ENCODE measurements at places on chromosomes 11 and 22.
A peak's percentile ranks its signal among the peaks of the same experiment; 100 is the strongest.

- no peak for DNase-seq
Measured at GRCh38 chr11:14768526-14769188, 123.4 kb downstream of the CYP2R1 start.

GRCh38 chr11:44813401-44813800 is 86.6 kb downstream of the TSPAN18 start:
- DNase-seq: no peak

GRCh38 chr22:24706054-24706453 is 68.5 kb downstream of the PIWIL3 start:
- DNase-seq: no peak

- peak; percentile 82 for DNase-seq
Measured at GRCh38 chr11:76721755-76722677, 51.5 kb upstream of the LRRC32 start.

DNA sequence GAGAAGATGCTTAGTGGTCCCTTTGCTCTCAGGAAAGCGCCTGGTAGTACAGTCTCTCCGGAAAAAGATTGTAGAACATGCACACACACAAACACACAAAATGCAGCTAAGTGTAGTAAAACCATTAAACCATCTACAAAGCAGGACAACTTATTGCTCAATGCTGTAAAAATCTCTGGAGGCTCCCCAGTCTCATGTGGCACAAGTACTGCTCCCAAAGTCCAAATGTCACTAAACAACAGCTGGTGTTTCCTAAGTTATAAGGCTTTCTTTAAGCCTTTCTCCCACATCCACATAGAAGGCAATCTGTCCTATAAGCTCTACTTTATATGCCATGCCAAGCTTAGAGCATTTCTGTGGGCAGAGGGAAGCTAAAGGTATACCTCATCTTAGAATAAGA is 32.9 kb downstream of the CDON start:
- no peak for DNase-seq

GRCh38 chr11:61621917-61622585 is 41.2 kb upstream of the SYT7 start:
- DNase-seq: no peak

DNA sequence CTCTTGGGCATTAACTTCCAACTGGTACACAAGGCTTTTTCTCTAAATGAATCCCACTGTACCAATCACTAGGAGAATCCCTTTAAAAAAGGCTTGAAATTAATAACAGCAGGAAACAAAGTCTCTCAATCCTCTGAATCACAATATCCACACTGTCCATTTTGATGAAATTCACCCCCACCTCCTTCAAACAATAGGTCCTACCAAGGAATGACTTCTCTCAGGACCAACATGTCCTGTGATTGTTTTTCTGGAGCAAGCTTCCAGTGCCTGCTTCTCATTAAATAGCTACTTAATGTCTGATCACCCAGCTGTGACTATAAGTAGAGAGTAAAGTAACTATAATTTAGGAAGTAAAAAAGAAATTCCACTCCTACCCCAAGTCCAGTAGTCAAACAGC is 13.1 kb downstream of the NUMA1 start:
- no peak for DNase-seq

DNA sequence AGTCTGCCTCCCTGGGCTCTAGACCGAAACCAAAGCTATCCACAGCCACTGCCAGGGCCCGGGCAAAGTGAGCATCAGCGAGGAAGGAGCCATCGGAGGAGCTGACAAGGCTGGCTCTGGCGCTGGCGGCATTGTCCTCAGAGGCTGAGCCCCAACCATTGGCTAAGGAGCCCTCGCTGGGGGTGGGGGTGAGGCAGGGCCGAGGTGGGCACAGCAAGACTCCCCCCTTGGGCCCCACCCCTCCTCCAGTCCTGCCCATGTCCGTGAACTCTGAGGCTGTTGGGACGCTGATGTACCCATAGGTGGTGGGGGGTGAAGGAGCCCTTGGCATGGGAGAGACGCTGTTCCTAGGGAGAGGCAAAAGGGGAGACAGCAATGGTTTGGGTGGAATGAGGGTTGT is 11.2 kb downstream of the ROBO4 start:
- DNase-seq: no peak

GRCh38 chr11:64021757-64022093 is 14.0 kb upstream of the FLRT1 start:
- DNase-seq: no peak

DNA sequence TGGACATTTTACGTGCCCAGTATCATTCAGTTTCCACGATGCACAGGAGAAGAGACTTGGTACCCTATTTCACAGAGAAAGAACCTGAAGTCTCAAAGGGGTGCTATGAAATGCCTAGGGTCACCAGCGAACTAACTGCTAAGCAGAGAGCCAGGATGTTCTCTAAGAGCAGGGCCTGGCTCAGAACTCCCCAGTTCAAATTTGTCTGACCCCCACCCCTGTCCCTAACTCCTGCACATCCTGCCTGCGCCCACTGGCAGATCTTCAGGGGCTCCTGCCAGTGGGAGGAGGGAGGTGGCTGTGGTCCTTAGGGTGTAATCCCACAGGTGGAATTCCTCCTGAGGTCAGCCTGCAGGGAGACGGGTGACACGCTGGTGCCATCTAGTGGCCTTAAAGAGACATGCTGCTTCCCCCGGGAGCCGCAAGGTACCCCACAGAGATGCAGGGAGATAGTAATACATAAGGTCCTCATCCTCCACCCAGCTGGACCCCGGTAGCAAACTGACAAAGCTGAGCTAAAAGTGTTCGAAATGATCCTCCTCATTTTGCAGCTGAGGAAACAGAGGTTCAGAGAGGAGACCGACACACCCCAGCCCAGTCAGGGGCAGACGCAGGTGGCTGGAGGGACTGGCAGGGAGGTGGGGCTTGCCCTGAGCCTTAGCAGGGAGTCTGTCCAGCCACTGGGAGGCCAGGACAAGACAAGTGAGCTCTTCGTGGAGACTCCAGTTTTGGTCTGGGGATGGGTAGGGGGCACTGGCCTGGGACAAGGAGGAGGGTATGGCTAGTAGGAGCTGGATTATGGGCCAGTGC is 34.1 kb downstream of the MB start:
- peak; percentile 65 for DNase-seq

DNA sequence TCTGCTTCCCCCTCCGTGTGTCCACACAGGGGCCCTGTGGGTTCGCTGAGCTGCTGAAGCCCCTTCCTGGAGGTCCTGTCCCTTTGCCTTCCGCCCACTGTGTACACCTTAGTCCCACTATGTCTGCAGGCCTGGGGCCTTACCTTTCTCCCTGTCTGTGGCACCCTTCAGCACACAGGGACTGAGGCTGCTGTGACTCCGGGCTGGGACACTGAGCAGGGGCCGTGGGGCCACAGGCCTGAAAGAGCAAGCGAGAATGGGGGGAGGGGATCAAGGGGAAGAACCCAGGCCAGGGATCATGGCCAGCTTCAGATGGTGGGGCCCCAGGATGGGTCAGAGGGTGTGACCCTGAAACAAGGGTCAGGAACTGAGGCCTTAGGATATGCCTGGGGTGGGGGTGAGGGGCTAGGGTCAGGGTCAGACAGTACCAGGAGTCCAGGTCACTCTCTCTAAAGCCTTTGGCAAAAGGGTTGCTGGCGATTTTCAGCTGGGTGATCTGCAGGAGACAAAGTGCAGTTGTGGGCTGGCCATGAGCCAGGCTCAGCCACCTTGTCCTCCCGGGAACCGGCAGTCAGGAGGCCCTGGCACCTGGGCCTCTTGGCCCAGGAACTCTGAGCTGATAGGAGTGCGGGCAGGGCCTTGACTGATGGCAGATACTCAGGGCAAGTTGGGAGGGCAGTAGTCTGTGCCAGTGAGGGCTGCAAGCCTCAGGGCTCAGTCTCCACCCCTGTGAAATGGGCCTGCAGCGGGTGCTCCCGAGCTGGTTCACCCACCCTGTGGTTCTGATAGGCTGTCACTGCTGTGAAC is 2.6 kb upstream of the NUDT8 start:
- DNase-seq: no peak

GRCh38 chr22:31615491-31615860 is 46.5 kb downstream of the PISD start:
- no peak for DNase-seq

- no peak for DNase-seq
Measured at GRCh38 chr22:43399338-43399979, 12.4 kb upstream of the MPPED1 start.

DNA sequence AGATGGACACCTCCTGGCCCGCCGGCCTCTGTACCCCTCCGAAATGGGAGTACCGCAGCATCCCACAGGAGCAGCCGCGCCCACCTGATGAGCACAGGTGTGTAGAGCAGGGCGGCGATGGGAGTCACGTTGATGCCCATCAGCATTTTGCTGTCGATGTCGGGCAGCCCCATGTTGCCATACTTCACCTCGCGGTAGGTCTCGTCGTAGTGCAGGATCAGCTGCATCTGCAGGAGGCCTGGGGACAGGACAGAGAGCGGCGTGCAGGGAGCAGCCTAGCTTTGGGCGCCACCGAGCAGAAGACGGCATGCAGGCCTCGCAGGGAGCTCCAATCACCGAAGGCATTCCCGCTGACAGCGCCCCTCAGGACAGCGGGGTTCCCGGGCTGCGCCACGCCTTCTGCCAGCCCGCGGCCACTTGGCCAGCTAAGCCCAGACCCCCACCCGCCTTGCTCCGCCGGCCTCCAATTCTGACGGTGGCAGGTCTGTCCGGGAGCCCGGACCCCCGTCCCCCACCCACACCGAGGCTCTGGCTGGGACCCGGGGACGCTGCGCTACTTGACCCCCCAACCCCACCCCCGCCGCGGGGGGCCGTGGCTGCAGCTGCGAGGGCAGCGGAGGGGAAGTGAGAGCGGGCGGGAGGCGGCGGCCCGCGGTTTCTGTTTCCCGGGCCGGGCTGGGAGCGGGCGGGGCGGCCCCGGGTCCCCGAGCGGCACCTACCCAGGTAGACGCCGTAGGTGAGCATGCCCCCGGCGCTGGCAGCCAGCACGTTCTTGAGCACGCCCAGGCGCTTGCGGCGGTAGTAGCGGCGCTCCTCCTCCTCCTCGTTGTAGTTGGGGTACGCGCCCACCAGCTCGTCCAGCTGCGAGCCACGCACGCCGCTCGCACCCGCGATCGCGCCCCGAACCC is 705 bp downstream of the UNC93B1 start:
- DNase-seq: peak; percentile 50

- DNase-seq: no peak
Measured at GRCh38 chr11:7671347-7672215, 1.7 kb downstream of the CYB5R2 start.

GRCh38 chr11:64514590-64514989 is 76.4 kb upstream of the SLC22A12 start:
- no peak for DNase-seq

- no peak for DNase-seq
Measured at GRCh38 chr11:80846979-80847378, 1406.1 kb upstream of the TENM4 start.

GRCh38 chr22:49310354-49310753 is 517.3 kb downstream of the BRD1 start:
- DNase-seq: no peak

DNA sequence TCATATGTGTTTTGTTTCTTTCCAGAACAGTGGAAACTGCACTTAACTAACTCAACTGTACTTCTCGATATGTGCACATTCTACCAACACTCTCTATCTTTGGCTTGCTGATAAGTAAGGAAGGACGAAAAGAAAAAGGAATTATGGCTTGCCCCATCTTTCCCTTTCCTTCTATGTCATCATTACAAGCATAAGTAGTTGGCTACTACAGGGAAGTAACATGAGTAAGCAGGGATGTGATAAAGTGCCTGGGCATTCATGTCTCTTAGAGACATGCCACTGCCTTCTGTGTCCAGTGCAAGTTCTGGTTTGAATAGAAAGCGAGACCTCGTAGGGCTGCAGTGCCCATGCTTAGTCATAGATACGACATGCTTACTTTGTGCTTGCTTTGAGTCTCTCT is 342.5 kb downstream of the ETS1 start:
- DNase-seq: no peak

DNA sequence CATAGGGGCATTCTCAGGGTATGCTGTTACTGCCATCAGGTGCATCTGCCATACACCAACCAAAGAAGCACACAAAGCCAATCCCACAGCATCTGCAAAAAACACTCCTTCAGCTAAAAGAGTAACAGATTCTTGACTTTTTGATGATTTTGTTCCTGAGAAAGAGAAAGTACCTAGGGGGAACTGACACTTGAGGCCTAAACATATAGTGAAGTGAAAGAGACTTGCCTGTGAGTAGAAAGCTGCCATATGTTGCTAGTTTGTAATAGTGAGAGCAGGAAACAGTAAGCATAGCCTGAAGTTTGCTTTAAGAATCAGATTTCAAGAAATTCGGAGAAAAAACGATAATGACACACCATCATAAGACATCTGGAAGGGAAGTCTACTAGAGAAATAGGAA is 97.9 kb upstream of the CTSC start:
- DNase-seq: no peak

- no peak for DNase-seq
Measured at GRCh38 chr11:69654660-69655478, 13.9 kb downstream of the CCND1 start.

DNA sequence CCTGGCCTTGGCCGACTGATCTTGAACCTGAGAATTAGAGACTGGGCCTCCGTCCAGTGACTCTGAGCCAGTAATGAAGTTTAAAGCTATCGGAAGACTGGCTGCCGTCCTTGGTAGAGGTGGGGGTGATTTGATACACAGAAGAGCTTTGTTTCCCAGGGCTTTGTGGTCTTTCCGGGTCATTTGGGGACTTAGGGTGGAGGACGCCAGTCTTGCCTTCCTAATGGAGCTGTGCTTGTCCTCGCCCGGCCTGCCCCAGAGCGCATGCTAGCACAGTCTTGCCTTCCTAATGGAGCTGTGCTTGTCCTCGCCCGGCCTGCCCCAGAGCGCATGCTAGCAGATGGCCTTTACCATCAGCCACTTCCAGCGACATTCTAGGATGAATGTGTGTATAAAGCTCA is 65.8 kb downstream of the ST3GAL4 start:
- no peak for DNase-seq

GRCh38 chr11:56172256-56172830 is 4.1 kb upstream of the OR5J2 start:
- DNase-seq: no peak

DNA sequence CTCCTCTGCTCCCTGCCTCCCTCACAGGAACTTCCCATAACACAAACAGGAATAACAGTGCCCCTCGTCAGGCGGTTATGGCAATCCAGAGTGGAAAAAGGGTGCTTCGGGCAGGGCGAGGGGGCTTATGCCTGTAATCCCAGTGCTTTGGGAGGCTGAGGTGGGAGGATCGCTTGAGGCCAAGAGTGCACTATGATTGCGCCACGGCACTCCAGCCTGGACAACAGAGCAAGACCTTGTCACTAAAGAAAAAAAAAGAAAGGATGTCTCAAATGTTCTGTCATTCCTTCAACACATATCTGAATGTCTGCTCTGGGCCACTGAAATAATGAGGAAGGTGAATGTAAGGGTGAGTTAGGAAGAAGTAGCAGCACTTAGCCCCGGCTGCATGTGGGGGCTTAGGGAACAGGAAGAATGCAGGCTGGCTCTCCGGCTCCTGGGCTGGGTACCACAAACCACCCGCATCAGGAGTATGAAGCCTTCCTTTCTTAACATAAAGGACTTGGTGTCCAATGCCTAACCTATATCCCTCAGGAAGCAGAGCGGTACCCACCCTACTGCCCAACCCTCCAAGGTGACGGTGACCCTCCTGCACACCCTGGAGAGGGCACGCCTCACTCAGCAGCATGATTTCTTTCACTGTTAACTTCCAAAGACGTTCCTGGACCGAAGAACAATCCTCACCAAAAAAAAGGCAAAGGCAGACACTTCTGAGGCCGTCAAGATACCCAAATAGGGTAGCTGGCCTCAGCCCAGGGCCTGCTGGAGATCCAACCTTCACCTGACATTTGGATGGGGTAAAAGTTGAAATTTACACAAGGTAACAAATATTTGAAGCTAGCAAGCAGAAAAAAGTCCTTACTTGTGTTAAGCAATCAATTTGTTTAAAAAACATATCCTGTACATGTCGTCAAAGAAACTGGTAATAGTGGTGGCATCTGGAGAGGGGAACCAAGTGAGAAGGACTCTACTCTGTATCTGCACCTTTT is 3.8 kb downstream of the CPT1A start:
- no peak for DNase-seq

Measured in common myeloid progenitor, CD34-positive (primary cell).